ENCODE measurements at places on chromosomes 7 and 10. TPM values are rescaled to one million over a fixed set of nuclear protein-coding genes. Genes with fewer than 3 reads are reported as not detected.

DNA sequence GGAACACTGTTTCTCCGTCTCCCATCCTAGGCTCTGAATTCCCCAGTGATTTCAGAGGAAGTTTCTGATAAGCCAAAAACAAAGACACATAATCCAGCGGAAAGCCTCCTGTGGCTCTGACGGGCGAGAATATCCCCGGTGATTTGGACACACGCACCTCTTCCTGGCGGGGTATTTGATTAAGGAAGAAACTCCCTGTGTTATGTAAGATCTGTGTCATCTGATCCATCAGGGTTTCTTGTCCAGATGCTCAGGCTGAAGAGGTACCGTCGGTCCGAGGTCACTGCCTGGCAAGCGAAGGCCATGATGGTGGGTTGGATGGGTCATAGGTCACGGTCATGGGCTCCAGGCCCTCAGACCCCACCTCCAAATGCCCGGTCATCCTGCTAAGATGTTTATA is 39.6 kb upstream of the DNAJB6 start:
- H3K4me1 ChIP-seq = no peaks in the 10 kb centered on the region
- DNase-seq = no peak
- no peak overlapping the region for H3K4me3 ChIP-seq
- H3K27ac ChIP-seq = no peak overlapping the region
- H3K36me3 ChIP-seq = no peaks in the 10 kb centered on the region
- no peaks in the 10 kb centered on the region for H3K27me3 ChIP-seq

- no peak overlapping the region for H3K27ac ChIP-seq
- H3K4me1 ChIP-seq = peaks cover 3% of the 10 kb centered on the region
- H3K4me3 ChIP-seq = no peak overlapping the region
- no peak for DNase-seq
- H3K27me3 ChIP-seq = no peaks in the 10 kb centered on the region
These were observed 703.5 kb upstream of the SEMA3D start for GRCh38 chr7:85890244-85890811.

GRCh38 chr7:132171130-132171576 is 405.1 kb downstream of the PLXNA4 start:
- H3K27me3 ChIP-seq = no peaks in the 10 kb centered on the region
- DNase-seq = no peak
- H3K4me1 ChIP-seq = no peaks in the 10 kb centered on the region

- DNase-seq = no peak
- no peak overlapping the region for H3K4me3 ChIP-seq
- H3K27me3 ChIP-seq = no peaks in the 10 kb centered on the region
- H3K36me3 ChIP-seq = no peaks in the 10 kb centered on the region
- H3K27ac ChIP-seq = no peak overlapping the region
These were observed 10.2 kb downstream of the CYP26A1 start for GRCh38 chr10:93083743-93084539.

GRCh38 chr10:8498881-8499280 is 444.4 kb downstream of the GATA3 start:
- no peak overlapping the region for H3K27ac ChIP-seq
- no peaks in the 10 kb centered on the region for H3K36me3 ChIP-seq
- no peak overlapping the region for H3K4me3 ChIP-seq
- no peaks in the 10 kb centered on the region for H3K27me3 ChIP-seq
- DNase-seq = no peak
- H3K4me1 ChIP-seq = no peaks in the 10 kb centered on the region

GRCh38 chr7:149007146-149007545 is 21.2 kb downstream of the PDIA4 start:
- H3K27me3 ChIP-seq = no peaks in the 10 kb centered on the region
- H3K4me1 ChIP-seq = no peaks in the 10 kb centered on the region
- H3K27ac ChIP-seq = no peak overlapping the region
- H3K4me3 ChIP-seq = no peak overlapping the region

DNA sequence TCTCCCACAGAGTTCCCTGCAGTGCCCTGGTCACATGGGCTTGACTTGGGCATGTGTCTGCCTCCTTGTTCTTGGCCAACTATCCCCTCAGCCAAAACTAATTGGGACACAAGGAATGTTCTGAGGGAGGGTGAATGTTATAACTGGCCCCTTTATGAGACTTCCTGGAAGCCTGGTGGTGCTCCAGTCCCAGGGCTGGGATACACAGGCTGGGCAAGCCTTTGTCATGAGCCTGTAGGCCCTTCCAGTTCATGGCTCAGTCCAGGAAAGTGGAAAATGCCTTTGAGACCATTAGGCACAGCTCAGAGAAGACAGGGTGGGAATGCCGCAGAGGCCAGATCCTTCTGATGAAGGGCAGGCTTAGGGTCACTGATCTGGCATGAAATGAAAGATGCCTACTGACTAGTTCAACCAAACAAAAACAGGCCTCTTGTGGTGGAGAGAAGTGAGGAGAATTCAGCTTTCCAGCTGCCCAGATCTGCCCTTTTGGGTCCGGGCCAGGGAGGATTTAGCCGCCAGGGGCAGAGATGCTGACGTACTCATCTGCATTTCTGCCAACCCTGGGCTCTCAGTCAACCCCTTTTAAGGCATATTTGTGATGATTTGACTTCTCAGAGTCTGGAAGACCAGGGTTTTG is 961.5 kb downstream of the KCNMA1 start:
- H3K4me3 ChIP-seq = no peak overlapping the region
- H3K36me3 ChIP-seq = no peaks in the 10 kb centered on the region
- DNase-seq = no peak
- H3K27ac ChIP-seq = no peak overlapping the region
- H3K4me1 ChIP-seq = no peaks in the 10 kb centered on the region
- no peaks in the 10 kb centered on the region for H3K27me3 ChIP-seq

DNA sequence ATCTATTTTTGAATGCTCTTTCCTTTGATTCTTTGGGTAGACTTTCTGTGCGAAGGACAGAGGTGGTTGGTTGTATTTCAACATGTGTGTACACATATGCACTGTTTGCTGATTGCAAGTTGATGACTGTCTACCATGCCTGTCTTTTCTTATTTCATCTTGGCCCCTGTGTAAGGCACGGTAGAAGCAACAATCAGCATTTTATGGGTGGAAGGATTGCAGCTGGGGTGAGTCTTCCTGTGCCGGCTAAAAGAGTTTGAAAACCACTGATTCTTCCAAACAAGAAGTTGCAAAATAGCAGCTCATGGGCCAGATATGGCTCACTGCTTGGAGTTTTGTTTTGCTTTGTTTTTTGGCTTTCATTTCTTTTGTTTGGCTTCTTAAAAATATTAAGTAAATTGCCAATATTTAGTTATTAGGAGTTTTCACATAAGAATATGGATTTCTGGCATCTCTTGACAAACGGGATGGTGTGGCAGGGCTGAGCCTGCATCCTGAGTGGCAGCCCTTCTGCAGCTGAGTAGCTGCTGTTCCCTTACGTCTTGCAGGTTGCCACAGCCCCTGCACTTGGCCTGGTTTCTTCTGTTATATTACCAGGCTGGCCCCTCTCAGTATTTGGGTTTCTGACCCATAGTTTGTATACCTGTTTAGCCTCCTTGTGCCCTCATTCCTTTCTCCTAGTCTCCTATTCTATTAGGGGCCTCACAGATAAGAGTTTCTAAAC is 7.2 kb downstream of the ZNF862 start:
- no peak for DNase-seq
- H3K4me3 ChIP-seq = no peak overlapping the region
- peaks cover 17% of the 10 kb centered on the region for H3K27me3 ChIP-seq
- H3K27ac ChIP-seq = no peak overlapping the region
- H3K36me3 ChIP-seq = no peaks in the 10 kb centered on the region

DNA sequence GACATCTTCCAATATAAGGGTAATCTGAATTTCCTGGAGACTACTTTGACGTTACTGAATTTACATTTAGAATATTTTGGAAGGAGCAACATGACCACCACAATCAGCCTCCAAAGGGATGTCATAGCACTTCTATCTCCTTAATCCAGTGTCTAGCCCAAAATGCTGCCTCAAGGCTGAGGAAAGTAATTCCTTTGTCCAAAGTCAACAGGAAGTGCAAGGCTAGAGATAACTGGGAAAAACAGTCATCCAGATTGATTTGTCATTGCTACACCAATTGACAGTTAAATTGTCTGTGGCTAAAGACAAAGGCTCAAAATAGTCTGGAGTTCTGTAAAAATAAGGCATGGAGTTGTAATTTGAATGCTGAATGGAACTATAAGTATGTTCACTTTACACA is 3.9 kb upstream of the TFPI2 start:
- H3K4me1 ChIP-seq = no peaks in the 10 kb centered on the region
- H3K4me3 ChIP-seq = no peak overlapping the region
- no peak overlapping the region for H3K27ac ChIP-seq
- DNase-seq = no peak
- no peaks in the 10 kb centered on the region for H3K36me3 ChIP-seq

DNA sequence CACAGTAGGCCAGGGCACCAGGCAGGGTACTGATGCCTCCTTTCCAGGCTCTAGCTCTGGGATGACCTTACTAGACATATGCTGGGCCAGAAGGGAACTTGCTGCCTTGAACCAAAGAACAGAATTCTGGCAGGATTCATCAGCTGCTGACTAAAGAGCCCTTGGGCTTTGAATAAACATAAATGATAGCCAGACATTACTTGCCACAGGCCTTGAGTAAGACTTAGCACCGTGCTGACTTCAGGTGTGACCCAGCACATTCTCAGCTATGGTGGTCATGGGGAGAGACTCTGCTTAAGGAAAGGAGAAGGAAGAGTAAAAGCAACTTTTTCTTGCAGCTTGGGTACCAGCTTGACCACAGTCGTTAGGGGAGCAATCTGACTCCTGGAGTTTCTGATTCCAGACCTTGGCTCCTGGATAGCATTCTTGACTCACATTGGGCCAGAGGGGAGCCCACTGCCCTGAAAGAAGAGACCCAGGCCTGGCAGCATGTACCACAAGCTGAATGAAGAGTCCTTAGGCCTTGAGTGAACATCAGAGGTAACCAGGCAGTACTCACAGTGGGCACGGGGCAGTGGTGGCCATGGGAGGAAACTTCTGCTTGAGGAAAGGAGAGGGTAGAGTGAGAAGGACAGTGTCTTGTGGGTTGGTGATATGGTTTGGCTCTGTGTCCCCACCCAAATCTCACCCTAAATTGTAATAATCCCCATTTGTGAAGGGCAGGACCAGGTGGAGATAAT is 926.1 kb upstream of the SORCS1 start:
- H3K27me3 ChIP-seq = no peaks in the 10 kb centered on the region
- H3K4me1 ChIP-seq = peaks cover 3% of the 10 kb centered on the region
- H3K36me3 ChIP-seq = no peaks in the 10 kb centered on the region
- no peak for DNase-seq
- no peak overlapping the region for H3K27ac ChIP-seq

- H3K4me1 ChIP-seq = peaks cover 5% of the 10 kb centered on the region
- peak overlapping the region; percentile 92 for H3K4me3 ChIP-seq
These were observed 1.3 kb downstream of the KAZALD1 start for GRCh38 chr10:101063050-101063525.

- no peaks in the 10 kb centered on the region for H3K27me3 ChIP-seq
- DNase-seq = no peak
- H3K36me3 ChIP-seq = no peaks in the 10 kb centered on the region
- no peak overlapping the region for H3K27ac ChIP-seq
- H3K4me1 ChIP-seq = no peaks in the 10 kb centered on the region
- H3K4me3 ChIP-seq = no peak overlapping the region
These were observed 959 bp upstream of the FAM107B start for GRCh38 chr10:14775656-14776055.

GRCh38 chr7:81213394-81213793 is 294.5 kb upstream of the SEMA3C start:
- peaks cover 2% of the 10 kb centered on the region for H3K4me1 ChIP-seq
- no peak overlapping the region for H3K4me3 ChIP-seq
- H3K27ac ChIP-seq = no peak overlapping the region
- no peaks in the 10 kb centered on the region for H3K36me3 ChIP-seq
- no peaks in the 10 kb centered on the region for H3K27me3 ChIP-seq
- DNase-seq = no peak

DNA sequence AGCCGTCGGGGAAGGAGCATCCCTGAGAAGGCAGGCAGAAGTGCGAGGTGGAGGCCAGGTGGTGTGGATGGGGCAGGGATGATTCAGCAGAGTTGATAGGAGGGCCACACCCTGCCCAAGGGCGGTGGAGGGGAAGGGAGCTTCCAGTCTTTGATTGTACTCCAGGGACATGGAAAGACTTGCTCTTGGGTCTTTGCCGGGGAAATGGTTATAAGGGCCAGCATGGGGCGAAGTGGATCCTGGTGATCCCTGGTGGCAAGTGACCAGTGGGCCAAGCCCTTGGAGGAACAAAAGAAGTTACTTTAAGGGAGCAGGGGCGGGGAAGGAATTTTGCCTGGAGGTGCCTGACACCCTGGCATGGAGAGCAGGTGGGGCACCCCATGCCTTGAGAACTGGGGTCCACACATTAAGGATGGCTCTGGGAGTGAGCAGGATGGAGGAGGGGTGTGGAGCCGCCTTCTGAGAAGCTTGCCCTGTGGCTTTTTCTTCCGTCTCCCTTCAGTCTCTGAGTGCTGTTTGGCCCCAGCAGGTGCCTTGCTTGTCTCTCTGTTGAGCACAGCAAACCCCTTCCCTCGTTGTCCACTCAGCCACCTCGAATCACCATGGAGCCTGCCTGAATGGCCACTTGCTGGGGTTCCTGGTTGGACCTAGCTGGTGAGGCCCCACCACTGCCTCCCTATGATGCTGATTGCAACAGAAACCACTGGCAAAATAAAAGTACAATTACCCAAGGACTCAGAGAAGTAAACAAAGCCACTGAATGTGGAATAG is 83.9 kb downstream of the RAMP3 start:
- no peak overlapping the region for H3K27ac ChIP-seq
- H3K36me3 ChIP-seq = no peaks in the 10 kb centered on the region
- no peaks in the 10 kb centered on the region for H3K4me1 ChIP-seq
- no peak for DNase-seq

DNA sequence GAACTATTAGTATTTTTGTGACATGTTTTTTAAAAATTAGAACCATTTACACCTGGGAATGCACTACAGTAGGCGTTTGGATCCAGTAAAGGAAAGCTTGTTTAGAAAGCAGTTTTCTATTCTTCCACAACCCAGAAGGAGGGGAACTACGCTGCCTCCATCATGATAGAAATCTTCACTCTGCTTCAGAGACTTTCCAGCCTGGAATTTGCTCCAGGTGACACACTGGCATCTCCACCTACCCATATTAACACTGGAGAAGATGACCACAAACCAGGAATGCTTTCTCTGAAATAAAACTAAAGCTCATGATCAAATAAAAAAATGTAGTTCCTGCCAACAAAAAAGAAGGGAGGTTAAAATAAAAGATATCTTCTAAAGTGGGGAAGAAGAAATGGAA is 66.3 kb downstream of the ARHGAP22 start:
- H3K27me3 ChIP-seq = no peaks in the 10 kb centered on the region
- H3K4me1 ChIP-seq = peaks cover 25% of the 10 kb centered on the region
- DNase-seq = no peak

FOXP2 gene
- total RNA-seq = 13.3 TPM

TAS2R4 gene
- 2.3 TPM for total RNA-seq

PRLHR gene
- total RNA-seq = not detected

LSM8 gene
- total RNA-seq = 51.5 TPM

CREB5 gene
- total RNA-seq = 1.8 TPM

LRRC18 gene
- total RNA-seq = not detected

ITPRID1 gene
- 21.8 TPM for total RNA-seq

PTPRN2 gene
- total RNA-seq = 0.55 TPM

ZNF212 gene
- total RNA-seq = 15.8 TPM

HOXA5 gene
- total RNA-seq = not detected

LRRC17 gene
- total RNA-seq = 0.18 TPM

Data from endodermal cell (in vitro differentiated cells).